ENCODE measurements at places on chromosomes 6 and 20.

GRCh38 chr6:1439349-1439748, 50.0 kb downstream of the FOXF2 start:
- no peak for DNase-seq

DNA sequence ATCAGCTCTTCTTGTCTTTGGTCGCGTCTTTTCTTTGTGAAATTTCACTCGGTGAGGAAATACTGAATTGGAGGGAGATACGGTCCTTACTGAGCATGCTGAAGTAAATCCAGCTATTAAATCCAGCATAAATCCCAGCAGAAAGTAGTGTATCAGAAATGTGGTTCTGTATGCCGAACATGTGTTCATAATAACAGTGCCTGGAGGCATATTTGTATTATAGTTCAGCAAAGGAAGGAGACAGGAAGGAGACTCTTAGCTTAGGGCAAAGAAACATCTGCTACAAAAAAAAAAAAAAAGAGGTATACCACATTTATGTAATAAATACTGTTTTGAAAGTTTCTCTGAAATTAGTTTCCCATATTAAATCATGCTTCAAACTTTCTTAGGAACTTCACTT, 211.8 kb downstream of the PLCB4 start:
- DNase-seq = no peak

GRCh38 chr6:23394681-23395080, 731.3 kb upstream of the NRSN1 start:
- DNase-seq = no peak

GRCh38 chr6:33980176-33981175, 165.4 kb downstream of the GRM4 start:
- peak; percentile 9 for DNase-seq

GRCh38 chr6:43476746-43477145, 624 bp upstream of the TJAP1 start:
- DNase-seq = no peak

GRCh38 chr6:164996838-164997237, 312.6 kb downstream of the C6orf118 start:
- DNase-seq = no peak

DNA sequence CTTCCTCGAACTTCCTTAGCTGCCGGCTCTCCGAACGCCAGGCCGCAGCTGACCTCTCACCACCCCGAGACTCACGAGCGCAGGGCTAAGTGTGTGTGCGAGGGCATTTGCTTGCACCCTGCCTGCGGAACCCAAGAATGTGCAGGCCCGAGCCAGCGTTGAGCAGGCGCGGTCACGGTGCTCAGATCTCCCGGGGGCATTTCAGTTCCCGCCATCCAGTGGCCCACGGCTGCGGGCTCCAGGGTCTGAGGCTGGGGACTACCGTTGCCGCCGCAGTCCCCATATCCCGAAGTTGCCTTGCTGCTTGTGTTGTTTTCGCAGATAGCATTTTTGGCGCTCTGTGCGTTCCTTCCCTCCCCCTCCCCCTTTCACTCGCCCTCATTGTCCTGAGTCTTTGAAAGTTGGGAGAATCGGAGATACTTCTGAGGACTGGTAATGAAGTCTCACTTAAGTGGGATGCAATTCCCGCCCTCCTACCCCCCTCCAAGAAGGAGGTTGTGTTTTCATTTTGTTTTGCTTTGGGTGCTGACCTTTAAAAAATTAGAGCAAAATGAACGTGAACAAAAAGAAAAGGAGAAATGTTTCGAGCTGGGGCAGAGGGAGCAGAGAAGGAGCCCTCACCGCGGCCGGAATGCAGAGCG, 1.7 kb downstream of the NR2E1 start:
- no peak for DNase-seq

DNA sequence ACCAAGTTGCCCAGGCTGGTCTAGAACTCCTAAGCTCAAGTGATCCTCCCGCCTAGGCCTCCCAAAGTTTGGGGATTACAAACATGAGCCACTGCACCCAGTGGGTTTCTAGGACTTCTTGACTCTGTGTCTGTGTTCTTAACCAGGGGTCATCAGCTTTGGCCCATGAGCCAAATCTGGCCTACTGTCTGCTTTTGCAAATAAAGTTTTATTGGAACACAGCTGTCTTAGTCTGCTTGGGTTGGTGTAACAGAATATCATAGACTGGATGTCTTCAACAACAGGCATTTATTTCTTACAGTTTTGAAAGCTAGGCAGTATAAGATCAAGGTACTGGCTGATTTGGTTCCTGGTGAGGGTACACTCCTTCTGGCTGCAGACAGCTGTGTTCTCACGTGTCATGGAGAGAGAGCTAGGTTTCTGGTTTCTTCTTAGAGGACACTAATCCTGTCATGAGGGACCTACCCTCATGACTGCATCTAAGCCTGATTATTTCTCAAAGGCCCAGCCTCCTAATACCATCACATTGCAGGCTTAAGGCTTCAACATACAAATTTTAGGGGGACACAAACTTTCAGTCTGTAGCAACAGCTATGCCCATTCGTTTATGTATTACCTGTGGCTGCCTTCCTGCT, 23.3 kb downstream of the ARFGEF2 start:
- no peak for DNase-seq

- DNase-seq = no peak
Observed at GRCh38 chr6:36986704-36987047, 680 bp upstream of the MTCH1 start.

DNA sequence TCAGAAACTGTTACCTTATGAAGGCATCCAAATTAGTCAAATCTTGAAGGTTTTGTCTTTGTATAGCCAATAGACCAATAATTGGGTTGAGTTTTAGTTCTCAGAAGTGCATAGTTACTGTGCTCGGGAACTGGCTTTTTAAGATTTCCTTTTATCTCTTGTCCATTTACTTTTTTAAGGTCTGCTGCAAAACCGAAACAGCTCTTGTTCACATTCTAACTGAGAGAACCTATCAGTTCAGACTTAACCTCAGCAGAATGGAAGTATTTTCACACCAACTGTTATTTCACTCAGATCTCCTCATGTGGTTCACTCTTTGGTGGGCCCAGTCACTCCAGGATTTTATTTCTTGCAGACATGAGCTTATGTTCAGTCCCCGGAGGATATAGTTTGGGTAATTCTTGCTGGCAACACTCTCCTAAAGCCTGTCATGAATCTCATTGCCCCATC, 55.5 kb downstream of the TPBG start:
- DNase-seq = no peak

- DNase-seq = no peak
Observed at GRCh38 chr6:130303431-130303830, 62.4 kb upstream of the TMEM200A start.

DNA sequence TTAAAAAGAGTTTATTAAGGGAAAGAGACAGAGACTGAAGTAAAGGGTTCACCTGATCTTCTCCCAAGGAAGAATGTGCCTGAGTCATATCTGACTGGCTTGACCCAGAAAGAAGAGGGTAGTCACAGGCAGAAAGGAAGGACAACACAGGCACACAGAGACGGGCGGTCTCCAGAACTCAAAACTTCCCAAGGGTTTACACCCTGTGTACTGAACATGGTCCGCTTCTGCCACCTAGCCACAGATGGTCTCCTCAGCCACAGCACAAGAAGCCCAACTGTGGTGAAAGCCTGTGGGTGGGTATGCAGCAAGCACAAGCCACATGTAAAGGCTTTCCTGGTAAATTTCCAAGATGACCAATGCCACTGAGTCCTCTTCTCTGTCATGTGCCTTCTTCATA, 17.2 kb downstream of the UNC5CL start:
- DNase-seq = no peak

DNA sequence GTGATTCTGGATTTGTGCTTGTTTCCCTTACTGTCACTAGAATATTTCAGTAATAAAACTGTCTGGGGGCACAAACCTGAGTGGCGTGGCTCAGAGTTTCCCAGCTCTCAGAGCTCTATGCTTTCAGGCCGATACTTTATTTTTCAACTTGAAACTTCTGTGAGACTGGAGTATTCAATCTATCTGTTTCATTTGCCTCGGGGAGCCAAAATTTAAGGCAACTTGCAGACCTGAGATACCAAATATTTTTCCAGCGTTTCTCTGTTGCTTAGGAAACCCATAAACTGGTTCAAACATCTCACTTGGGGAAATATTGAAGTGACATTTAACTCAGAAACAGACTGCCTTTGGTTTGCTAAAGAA, 74.7 kb downstream of the SOBP start:
- DNase-seq = no peak

- no peak for DNase-seq
Observed at GRCh38 chr20:3763671-3764601, 3.6 kb downstream of the ADISSP start.

GRCh38 chr6:114108119-114109002, 137.4 kb upstream of the HDAC2 start:
- no peak for DNase-seq

DNA sequence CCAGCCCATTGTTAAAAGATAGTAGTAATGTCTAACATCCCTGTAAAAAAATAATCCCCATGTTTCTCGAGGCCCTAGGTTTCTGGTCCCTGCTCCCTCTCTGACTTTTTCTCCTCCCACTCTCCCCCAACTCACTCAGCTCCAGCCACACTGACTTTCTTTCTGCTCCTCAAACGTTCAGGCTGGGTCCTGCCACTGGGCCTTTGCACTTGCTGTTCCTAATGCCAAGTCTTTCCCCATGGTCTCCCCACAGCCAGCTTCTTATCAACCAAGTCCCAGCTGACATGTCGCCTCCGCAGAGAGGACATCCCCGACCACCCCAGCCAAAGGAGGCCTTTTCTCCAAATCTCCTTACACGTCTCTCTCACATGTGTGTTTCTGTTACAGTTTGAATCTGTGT, 21.8 kb upstream of the PTGIS start:
- no peak for DNase-seq

- DNase-seq = no peak
Observed at GRCh38 chr6:100237821-100238220, 226.9 kb downstream of the SIM1 start.

DNA sequence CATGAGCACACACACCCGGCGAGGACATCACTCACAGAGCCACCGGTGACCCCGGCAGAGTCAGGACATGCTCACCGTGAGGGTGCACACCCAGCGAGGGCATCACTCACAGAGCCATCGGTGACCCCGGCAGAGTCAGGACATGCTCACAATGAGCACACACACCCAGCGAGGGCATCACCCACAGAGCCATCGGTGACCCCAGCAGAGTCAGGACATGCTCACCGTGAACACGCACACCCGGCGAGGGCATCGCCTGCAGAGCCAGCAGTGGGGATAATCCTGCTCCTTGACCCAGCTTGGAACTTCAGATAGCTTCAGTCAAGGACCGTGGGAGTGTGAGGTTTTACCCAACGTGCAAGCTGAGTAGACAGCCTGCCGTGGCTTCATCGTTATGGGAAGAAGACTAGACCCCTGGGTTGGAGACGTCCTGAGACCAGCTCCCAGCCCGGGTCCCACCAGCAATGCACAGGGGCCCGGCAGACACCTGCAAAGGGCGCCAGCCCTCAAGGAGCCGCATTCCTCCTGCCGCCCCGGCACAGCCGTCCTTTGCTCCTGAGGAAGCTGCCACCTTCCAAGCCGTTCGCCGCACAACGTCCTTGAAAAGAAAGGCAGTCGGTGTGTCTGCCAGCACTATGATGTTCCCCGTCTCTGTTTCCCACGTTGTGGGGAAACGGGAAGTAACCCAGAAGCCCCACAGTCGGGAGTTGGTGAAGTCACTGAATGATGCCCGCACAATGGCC, 192.3 kb downstream of the DLL1 start:
- no peak for DNase-seq

- no peak for DNase-seq
Observed at GRCh38 chr6:31081872-31082271, 30.5 kb downstream of the C6orf15 start.

DNA sequence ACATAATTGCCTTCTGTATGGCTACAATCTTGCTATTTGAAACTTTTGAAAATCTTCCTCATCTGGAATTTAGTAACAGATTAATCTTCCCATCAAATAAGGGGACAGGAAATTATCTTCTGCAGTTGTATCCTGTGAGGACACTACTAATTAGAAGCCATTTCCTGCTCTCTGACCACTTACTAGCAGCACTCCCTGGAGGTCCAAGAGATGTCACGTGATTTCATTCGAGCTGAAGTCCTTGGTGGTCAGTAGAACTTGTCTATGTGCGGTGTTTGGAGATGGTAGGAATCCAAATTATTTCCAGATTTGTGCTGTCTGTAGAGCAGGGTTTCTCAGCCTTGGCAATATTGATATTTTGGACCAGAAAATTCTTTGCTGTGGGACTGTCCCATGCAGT, 202.5 kb downstream of the TFAP2B start:
- DNase-seq = no peak

DNA sequence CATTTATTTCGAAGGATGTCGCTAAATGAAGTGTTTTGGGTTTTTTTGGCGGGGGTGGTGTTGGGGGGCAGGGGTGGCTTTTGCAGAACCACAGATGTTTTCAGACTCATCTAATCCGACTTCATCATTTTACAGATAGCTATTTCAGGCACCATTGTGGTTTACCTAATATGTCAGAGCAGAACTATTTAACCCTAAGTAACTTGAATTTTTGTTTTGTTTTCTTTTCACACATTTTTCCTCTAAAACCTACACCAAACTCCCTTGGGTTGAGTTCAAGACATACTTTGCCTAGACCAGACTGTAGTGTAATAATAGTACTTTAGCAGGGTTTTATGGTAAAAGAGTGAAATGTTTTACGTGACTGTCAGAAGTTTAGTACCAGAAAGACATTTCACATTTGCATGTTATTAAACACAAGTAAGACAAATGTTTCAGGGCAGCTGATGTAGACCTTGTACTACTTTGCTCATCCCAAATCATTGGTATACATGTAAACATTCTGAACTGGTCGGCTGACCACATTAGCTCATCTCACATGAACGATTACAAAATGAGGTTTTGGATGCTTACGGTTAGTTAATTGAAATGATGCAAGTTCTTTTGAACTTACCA, 37.7 kb downstream of the MAP3K4 start:
- no peak for DNase-seq

DNA sequence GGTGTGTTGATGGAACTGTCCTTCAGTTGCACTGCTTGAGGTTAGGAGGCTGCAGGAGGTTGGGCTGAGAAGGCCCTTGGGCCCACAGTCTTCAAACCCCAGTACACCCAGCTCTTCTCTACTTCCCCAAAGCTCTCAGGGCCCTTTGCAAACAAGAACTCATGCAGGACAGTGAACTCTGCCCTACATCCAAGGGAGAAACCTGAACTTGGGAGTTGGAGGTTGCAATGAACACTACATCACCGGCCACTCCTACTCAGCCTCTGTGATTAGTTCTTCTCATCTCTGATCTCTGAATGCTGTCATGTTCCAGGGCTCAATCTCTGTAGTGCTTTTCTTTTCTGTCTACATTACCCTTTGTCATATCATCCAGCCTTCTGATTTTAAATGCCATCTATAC, 148.5 kb upstream of the PDE7B start:
- no peak for DNase-seq

DNA sequence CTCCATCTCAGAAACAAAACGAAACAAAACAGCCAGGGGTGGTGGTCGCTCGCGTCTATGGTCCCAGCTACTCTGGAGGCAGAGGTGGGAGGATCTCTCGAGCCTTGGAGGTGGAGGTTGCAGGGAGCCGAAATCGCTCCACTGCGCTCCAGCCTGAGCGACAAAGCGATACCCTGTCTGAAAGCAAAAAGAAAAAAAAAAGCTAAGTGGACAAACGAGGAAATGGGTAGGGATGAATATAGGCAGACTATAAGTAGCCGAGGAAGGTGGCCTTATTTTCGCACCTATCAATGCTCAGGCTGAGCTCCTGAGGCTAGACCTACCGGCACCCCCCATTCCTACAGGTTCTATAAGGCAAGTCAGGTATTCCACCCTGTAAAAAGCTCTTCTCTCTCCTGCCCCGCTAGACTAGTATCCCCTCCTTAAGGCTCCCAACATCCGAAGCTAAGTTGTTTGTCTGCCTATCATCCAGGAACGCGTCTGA, 650 bp upstream of the CASP8AP2 start:
- no peak for DNase-seq
